ENCODE measurements at places on chromosomes 1 and 21.

DNA sequence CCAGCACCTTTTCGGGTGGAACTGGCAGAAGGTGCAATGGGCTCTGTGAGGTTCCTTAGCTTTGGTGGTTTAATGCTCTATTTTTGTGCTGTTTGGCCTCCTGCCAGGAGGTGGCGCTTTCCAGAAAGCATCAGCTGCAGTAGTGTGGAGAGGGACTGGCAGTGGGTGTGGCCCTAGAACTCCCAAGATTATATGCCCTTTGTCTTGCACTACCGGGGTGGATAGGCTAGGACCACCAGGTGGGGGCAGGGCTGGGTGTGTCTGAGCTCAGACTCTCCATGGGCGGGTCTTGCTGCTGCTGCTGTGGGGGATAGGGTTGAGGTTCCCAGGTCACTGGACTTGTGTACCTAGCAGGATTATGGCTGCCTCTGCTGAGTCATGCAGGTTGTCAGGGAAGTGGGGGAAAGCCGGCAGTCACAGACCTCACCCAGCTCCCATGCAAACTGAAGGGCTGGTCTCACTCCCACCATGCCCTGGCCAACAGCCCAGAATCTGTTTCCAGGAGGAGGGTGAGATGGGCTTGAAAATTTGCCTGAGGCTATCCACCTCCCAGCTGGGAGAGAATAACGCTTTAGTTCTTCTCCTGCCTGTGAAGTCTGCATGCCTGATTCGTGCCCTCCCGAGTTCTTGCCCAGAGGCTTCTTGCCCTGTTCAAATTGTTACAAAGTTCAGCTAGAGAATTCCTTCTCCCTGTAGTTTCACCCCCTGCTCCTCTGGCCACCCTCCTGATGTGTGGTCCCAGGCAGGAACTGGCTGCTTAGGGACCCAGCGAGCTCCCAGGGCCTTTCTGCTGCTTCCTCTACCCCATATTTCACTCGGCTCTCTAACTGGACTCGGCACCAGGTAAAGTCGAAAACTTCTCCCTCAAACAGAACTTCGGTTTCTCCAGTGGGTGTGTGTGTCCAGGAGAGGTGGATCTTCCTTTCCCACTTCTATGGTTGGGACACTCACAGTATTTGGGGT, 76.5 kb upstream of the BTG3 start:
- peak; percentile 23 for DNase-seq

GRCh38 chr1:156096640-156097391, 14.6 kb upstream of the MEX3A start:
- peak; percentile 84 for DNase-seq

GRCh38 chr1:2301607-2302291, 73.6 kb downstream of the SKI start:
- DNase-seq: no peak

DNA sequence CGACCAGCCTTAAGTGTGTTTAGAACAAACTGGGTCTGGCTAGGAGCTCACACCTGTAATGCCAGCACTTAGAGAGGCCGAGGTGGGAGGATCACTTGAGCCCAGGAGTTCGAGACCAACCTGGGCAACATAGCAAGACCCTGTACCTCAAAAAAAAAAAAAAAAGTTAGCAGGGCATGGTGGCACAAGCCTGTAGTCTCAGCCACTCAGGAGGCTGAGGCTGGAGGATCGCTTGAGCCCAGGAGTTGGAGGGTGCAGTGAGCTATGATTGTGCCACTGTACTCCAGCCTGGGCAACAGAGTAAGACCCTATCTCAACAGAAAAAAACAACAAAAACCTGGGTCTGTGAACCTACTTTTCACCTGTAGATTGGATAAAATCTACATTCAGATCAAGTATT, 54.6 kb downstream of the PIK3CD start:
- no peak for DNase-seq

GRCh38 chr1:171107262-171107940, 16.7 kb downstream of the FMO3 start:
- DNase-seq: no peak

Measured in fibroblast of upper back skin (primary cell).